ENCODE measurements at places on chromosomes 12 and 14. TPM values are rescaled to one million over a fixed set of nuclear protein-coding genes. Genes with fewer than 3 reads are reported as not detected.

Gene CD27
- total RNA-seq, result 0.44 TPM

Gene CELA1
- total RNA-seq, result not detected

GRCh38 chr12:40146800-40147797 lies 41.2 kb upstream of the SLC2A13 start:
- no peak for DNase-seq
- H3K27ac ChIP-seq, result no peak overlapping the region
- no peaks in the 10 kb centered on the region for H3K27me3 ChIP-seq
- no peaks in the 10 kb centered on the region for H3K36me3 ChIP-seq
- H3K4me1 ChIP-seq, result no peaks in the 10 kb centered on the region

DNA sequence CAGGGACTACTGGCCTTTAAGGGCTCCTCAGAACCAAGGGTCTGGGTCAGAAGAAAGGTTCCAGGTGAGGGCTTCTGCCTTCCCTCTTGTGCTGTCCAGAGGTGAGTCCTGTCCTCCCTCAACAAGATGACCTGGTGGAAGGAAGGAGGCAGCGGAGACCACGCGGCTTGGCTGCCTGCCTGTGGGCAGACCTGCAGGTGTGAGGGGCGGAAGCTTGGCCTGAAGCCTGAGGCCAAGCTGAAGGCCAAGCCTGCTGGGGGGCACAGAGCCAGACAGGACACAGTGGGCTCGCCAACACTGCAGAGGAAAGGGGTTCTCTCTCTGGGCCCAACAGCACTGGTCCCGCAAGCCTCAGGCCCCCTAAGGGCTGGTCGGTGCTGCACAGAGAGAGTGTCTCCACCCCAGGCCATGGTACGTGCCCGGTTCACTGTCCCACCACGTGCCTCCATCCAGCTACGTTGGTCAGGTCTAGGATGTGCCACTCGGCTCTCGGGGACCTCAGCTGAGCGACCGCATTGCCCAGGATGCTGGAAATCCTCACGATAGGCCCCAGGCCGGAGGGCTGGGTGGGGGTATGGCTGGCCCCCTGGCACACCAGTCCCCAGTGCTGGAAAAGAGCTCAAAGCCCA lies 170.0 kb upstream of the PRMT8 start:
- H3K27ac ChIP-seq, result no peak overlapping the region
- no peaks in the 10 kb centered on the region for H3K36me3 ChIP-seq
- H3K27me3 ChIP-seq, result no peaks in the 10 kb centered on the region
- no peaks in the 10 kb centered on the region for H3K4me1 ChIP-seq

GRCh38 chr14:52150162-52150561 lies 81.3 kb upstream of the NID2 start:
- H3K4me1 ChIP-seq, result no peaks in the 10 kb centered on the region
- H3K27ac ChIP-seq, result no peak overlapping the region
- no peak for DNase-seq
- no peaks in the 10 kb centered on the region for H3K36me3 ChIP-seq
- no peaks in the 10 kb centered on the region for H3K27me3 ChIP-seq
- H3K4me3 ChIP-seq, result no peak overlapping the region

DNA sequence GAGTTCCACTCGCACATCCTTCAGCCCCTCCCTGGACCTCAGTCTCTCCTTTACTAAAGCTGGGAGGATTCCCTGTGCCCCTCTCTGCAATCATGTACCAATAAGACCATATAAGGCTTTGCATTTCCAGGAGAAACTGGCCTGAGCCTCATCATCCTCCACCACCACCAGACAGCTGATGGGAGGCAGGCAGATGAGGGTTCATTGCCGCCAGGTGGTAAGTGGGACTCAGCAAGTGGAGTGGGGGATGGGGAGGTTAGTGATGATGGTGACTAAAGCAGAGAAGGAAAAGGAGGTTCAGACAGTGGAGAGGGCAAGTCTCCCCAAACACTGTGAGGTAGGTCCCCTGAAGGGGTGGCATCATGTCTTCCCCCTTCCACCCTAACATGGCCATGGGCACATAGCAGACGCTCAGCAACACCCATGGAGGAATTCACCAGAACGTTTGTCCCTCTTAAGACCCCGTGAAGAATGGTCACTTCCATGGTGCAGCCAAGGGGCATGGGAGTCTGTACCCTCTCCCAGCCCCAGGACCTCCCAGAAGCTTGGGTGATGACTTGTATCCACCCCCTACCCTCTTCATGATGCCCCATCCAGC lies 4.5 kb upstream of the TNFRSF1A start:
- H3K36me3 ChIP-seq, result no peaks in the 10 kb centered on the region
- H3K27me3 ChIP-seq, result no peaks in the 10 kb centered on the region

DNA sequence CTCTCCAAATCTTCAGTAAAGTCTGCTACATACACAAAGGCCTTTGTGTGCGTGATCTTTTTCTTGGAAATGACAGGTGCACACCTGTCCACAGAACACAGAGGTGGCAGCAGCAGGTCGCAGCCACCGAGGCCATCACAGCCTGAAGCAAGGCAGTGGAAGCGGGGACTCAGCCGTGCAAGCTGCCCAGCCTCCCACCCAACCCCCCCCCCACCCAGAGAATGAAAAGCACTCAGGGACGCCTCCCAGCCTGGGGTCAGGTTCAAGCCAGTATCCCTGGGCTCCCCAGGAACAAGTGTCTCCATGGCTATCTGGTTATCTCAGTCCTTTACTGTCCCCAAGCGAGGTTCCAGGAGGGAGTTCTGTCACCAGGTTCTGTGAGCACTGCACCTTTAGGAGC lies 31.2 kb upstream of the TSPAN9 start:
- H3K27ac ChIP-seq, result no peak overlapping the region
- DNase-seq, result no peak
- no peak overlapping the region for H3K4me3 ChIP-seq
- H3K36me3 ChIP-seq, result peaks cover 10% of the 10 kb centered on the region

- H3K27me3 ChIP-seq, result no peaks in the 10 kb centered on the region
- no peak within 1 kb of the TSS for H3K4me3 ChIP-seq
- no peaks in the 10 kb centered on the region for H3K36me3 ChIP-seq
- no peak within 1 kb of the TSS for H3K27ac ChIP-seq
These were observed at the start of gene KLHL33 for GRCh38 chr14:20435582-20436362. Gene KLHL33 (minus strand): TSS chr14:20436166. CDS start chr14:20435811, 355 bp downstream.

- H3K4me3 ChIP-seq, result no peak overlapping the region
- DNase-seq, result no peak
- H3K27ac ChIP-seq, result no peak overlapping the region
These were observed 147.2 kb downstream of the NDUFA12 start for GRCh38 chr12:94856324-94856723.

DNA sequence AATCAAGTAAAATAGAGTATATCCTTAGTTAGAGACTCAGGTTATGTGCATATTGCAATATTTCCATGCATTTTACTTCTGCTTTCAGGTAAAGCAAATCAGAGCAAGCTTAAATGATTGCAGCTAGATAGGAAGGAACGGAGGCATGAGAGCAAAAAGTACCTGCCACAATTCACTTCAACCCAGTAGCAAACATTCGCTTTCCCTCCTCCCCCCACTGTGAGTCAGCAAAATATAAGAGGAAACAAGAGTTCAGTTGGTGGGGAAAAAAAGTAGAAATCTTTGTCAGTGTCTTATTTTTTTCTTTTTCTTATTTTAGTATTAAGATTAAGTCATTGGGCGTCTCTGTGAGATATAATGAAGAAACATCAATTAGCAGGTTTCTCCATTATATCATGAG lies 475.4 kb downstream of the NPAS3 start:
- H3K27ac ChIP-seq, result no peak overlapping the region
- H3K36me3 ChIP-seq, result no peaks in the 10 kb centered on the region
- no peak overlapping the region for H3K4me3 ChIP-seq
- H3K4me1 ChIP-seq, result no peaks in the 10 kb centered on the region
- no peaks in the 10 kb centered on the region for H3K27me3 ChIP-seq
- DNase-seq, result no peak

GRCh38 chr12:70482764-70483163 lies 116.7 kb downstream of the KCNMB4 start:
- H3K36me3 ChIP-seq, result no peaks in the 10 kb centered on the region
- no peak overlapping the region for H3K4me3 ChIP-seq
- no peaks in the 10 kb centered on the region for H3K27me3 ChIP-seq
- no peak overlapping the region for H3K27ac ChIP-seq
- DNase-seq, result no peak

GRCh38 chr14:24665440-24665991 lies 31.5 kb upstream of the GZMB start:
- H3K4me3 ChIP-seq, result no peak overlapping the region
- H3K27ac ChIP-seq, result no peak overlapping the region

DNA sequence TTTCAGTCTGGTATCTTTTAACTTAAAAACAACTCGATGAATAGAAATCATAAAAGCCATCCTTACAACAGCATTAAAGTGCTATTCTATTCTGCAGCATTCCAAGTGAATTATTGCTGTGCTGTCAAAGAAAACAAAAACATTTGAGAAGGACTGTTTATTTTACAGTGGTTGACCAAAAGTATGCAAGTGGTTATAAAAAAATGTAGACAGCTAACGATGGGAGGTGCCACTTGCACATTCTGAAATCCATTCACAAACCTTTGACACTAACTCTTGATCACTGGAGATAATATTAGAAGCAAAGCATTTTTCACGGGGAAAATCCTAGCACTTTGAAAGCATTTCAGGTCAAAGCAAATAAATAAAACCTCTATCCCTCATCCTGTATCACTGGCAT lies 55.6 kb downstream of the HMGA2 start:
- H3K27ac ChIP-seq, result no peak overlapping the region
- DNase-seq, result no peak
- H3K4me3 ChIP-seq, result no peak overlapping the region
- H3K4me1 ChIP-seq, result peaks cover 19% of the 10 kb centered on the region
- H3K27me3 ChIP-seq, result no peaks in the 10 kb centered on the region

GRCh38 chr12:52391618-52392002 lies 6.2 kb upstream of the KRT84 start:
- H3K4me3 ChIP-seq, result no peak overlapping the region
- H3K27me3 ChIP-seq, result peaks cover 23% of the 10 kb centered on the region
- no peaks in the 10 kb centered on the region for H3K4me1 ChIP-seq
- no peak overlapping the region for H3K27ac ChIP-seq
- no peak for DNase-seq

DNA sequence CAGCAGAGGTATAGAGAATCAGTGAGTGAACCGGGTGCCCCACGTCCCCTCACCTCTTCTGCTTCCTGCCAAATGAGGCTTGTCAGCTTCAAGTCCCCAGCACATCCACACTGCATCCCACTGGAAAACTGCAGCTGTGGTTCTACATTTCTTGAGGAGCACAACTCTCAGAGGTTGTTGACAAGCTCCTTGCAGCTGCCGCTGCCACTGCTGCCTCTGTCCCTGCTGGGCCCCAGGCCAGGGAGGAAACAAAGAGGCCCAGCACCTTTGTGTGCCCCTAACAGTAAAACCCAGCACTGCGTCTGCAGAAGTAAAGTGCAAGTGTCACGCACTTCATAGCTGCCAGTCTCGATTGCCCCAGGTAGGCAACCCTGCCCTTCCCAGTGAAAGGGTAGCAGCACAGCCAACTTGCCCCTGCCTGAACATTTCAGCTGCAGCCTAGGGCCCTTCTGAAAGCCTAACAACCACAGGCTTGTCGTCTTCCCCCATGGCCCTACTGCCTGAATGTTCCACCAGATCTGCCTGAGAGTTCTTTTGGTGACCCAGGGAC lies 1162.1 kb upstream of the USP15 start:
- peak; percentile 47 for DNase-seq
- H3K36me3 ChIP-seq, result no peaks in the 10 kb centered on the region
- H3K27ac ChIP-seq, result no peak overlapping the region
- no peak overlapping the region for H3K4me3 ChIP-seq
- no peaks in the 10 kb centered on the region for H3K27me3 ChIP-seq
- H3K4me1 ChIP-seq, result no peaks in the 10 kb centered on the region

GRCh38 chr12:103623716-103624115 lies 36.6 kb downstream of the STAB2 start:
- no peak overlapping the region for H3K4me3 ChIP-seq
- no peaks in the 10 kb centered on the region for H3K36me3 ChIP-seq
- H3K27me3 ChIP-seq, result no peaks in the 10 kb centered on the region
- no peaks in the 10 kb centered on the region for H3K4me1 ChIP-seq

GRCh38 chr12:122354958-122355641 lies 67.4 kb downstream of the CLIP1 start:
- no peak overlapping the region for H3K4me3 ChIP-seq
- no peak overlapping the region for H3K27ac ChIP-seq
- peak; percentile 10 for DNase-seq
- H3K36me3 ChIP-seq, result peaks cover 73% of the 10 kb centered on the region
- no peaks in the 10 kb centered on the region for H3K4me1 ChIP-seq
- no peaks in the 10 kb centered on the region for H3K27me3 ChIP-seq

DNA sequence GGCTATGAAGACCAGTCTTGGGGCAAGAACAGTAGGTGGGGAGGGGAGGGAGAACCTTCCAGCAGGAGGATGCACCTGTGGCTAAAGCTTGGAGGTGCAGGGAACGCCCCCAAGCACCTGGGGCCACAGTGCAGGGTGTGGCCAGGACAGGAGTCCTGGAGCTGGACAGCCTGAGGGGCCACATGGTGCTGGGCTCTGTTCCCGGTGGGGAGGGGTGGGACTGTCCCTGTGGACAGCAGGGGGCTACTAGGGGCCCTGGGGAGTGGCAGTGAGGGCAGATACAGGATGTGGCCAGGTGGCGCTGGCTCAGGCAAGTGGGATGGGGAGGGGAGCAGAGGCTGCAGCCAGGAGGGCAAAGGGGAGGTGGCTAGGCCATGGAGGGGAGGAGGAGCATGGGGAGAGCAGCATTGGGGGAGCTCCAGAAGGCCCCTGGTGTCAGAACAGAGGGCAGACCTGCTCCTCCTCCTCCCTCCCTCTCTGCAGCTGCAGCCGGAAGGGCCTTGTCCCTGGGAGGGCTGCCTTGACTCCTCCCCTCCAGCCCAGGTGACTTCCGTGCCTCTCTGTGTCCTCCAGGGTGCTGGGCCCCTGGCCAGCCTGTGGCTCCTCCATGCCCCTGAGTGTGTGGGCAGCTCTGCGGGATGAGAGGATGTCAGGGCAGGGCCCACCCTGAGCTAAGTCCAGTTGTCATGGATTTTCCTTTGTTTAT lies 68.4 kb upstream of the DLK1 start:
- H3K4me1 ChIP-seq, result no peaks in the 10 kb centered on the region
- no peak overlapping the region for H3K4me3 ChIP-seq
- DNase-seq, result peak; percentile 79
- H3K36me3 ChIP-seq, result no peaks in the 10 kb centered on the region

GRCh38 chr12:98738002-98738401 lies 92.9 kb downstream of the APAF1 start:
- no peak for DNase-seq
- H3K27ac ChIP-seq, result no peak overlapping the region

DNA sequence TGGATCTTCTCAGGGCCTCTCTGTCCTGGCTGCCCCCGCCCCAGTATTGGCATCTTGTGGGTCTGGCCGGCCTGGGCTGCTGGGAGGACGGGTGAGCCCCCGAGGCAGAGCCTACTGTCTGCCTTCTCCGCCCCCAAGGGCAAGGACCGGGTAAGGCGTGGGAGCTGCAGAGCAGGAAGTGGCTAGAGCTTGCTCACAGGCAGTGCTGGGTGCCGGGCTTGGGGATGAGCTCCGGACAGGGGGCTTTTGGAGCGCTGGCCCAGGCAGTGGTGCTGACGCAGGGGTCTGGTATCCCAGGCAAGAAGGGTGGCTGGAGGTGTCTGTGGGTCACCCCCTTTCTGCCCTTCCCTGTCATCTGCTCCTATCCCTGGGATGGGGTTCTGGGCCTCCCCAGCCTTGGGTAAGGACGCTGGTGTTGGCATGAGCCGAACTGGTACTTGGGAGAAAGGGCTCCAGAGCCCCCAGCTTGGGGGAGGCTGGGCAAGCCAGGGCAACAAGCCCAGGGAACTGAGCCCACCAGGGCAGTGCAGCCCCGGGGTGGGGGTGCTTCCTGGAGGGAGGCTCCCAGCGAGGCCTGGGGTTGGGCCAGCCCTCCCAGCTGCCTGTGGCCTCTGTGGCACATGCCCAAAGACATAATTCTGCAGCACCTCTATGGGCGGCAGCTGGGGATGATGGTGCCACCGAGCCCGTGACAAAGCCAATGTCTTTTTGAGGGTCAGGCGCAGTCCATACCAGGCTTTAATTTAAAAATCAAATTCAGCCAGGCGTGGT lies 126.3 kb downstream of the KIF26A start:
- peak; percentile 42 for DNase-seq
- H3K4me1 ChIP-seq, result no peaks in the 10 kb centered on the region
- no peaks in the 10 kb centered on the region for H3K36me3 ChIP-seq
- H3K4me3 ChIP-seq, result no peak overlapping the region

Data from endodermal cell (in vitro differentiated cells).